Psoas muscle (tissue), 8 donors: ENCODE measurements at places on chromosomes 5 and 9. TPM values are rescaled to one million over a fixed set of nuclear protein-coding genes. Genes with fewer than 3 reads are reported as not detected.

SLC4A9 gene
- total RNA-seq: not detected

SNCAIP gene
- total RNA-seq: 0.87 TPM

MPDZ gene
- 42.8 TPM for total RNA-seq

ADAMTSL1 gene
- total RNA-seq: 0.57 TPM

PCDHA3 gene
- total RNA-seq: not detected

TMC1 gene
- total RNA-seq: 0.34 TPM

PDE6A gene
- 0.05 TPM for total RNA-seq

FCN2 gene
- not detected for total RNA-seq
